Left lobe of liver (tissue), 2 donors: ENCODE measurements at places on chromosomes 12 and 14. TPM values are rescaled to one million over a fixed set of nuclear protein-coding genes. Genes with fewer than 3 reads are reported as not detected.
A peak's percentile ranks its signal among the peaks of the same experiment; 100 is the strongest.

GRCh38 chr12:22059976-22060647 lies 14.1 kb downstream of the CMAS start:
- DNase-seq: no peak

- no peak for DNase-seq
Measured at GRCh38 chr12:67716817-67717216, 68.3 kb downstream of the DYRK2 start.

GRCh38 chr12:79776111-79776510 lies 85.3 kb upstream of the PAWR start:
- DNase-seq: no peak

DNA sequence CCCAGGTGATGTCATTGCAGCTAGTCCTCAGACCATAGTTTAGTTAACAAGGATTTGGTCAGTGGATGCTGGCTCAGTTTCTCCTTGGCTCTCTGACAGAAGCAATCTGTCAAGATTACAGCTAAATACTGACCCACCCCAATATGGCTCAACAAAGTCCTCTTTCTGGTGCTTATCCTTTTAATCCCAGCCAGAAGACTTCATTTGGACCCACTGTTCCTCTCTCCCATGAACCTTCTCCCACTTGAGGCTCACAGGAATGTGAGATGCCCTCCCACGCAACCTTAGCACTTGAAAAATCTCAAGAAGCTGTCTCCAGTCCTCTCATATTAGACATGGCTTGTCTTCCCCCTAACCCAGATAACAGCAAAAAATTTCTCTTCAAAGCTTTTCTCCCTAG lies 47.7 kb downstream of the C12orf50 start:
- DNase-seq: no peak

DNA sequence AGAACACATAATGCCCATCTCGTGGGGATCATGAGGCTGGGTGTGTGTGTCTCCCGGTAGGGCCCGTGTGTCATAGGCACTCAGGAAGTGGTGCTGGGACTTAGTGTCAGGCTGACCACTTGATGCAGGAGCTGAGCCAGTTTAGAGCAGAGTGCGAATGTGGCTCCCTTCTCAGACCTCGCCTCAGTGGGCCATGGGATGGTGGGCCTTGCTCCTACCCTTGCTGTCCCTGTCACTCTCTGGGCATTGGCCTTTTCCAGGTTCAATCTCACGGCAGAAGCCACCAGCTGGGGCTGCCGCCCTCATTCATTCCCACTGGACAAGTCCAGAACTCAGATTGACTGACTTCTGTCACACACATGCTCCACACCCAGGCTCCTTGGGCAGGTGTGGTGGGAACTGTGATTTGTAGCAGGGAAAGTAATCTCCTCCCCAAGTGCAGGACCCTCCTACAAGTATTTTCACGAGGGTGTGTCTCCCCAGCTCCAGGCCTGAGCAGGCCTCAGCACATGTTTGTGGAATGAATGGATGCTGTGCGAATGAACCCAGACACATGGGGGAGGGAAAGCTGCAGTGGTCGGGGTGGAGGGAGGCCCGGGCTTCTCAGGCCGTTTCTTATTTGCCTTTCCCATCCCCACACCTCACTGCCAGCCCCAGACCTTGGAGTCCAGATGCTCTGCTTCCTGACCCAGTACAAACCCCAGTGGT lies 54.9 kb downstream of the BEGAIN start:
- no peak for DNase-seq

DNA sequence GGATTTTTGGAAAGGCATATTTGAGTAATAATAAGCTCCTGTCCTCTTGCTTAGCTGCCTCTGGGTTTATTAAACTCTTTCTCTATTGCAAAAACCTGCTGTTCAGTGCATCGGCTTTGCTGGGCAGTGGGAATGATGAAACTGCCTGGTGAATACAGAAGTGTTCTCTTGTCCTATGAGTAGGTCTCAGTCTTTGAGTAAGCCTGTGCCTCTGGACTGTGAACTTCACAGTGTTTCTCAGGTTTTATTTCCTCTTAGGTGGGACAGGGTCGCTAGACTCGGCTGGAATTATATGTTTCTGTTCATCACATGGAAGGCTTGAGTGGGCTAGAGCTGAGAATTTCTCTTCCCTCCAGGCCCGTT lies 46.4 kb downstream of the CRADD start:
- no peak for DNase-seq

DNA sequence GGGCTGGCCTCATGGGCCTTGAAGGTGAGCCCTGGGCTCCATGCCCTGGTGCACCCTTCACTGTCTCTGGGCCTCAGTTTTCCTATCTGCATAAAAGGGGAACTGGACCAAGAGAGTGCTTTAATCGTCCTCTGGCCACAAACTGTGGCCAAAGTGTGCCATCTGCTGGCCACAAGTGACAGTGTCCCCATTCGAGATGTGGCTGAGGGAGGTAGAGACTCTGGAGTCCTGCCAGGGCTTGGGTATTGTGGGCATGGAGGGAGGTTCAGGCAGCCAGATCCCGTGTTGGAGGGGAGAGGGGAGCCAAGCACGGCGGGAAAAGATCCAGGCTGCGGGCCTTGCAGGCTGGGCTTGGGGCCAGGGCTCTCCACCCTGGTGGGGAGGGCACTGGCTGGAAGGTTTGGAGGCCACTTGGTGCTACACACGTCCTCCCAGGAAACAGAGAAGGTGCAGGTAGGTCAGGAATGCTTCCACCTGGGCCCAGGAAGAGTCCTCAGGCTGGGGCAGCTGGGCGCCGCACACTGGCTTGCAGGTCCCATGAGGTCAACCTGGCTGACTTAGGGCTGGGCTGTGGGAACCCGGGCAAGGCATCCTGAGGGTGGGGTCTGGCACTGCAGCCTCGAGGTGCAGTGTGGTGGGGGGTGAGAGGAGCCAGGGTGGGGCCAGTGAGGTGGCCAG lies 7.3 kb upstream of the KIF26A start:
- peak; percentile 72 for DNase-seq

DNA sequence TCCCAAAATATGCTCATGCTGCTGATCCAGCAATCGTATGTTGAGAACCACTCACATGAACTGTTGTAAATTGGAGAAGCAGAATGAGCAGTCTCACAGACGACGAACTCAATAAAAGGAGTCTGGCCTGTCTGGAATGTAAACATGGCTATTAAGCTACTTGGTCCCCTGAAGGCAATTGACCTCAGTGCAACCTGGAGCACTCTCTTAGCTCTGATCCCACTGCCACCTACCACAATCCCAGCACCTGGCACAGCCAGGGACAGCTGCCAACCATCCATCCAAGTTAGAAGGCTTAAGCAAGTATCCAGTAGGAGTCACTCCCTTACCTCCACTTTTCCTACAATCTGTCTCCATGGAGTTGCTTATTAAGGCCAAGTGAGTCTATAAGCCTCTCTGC lies 406.9 kb upstream of the CLEC14A start:
- DNase-seq: no peak

GRCh38 chr14:56782711-56783110 lies 27.6 kb downstream of the OTX2 start:
- DNase-seq: no peak

- no peak for DNase-seq
Measured at GRCh38 chr12:2177003-2177402, 124.2 kb downstream of the CACNA1C start.

- DNase-seq: no peak
Measured at GRCh38 chr14:41167040-41167439, 439.6 kb upstream of the LRFN5 start.

- no peak for DNase-seq
Measured at GRCh38 chr14:95151561-95151960, 5.8 kb downstream of the DICER1 start.

GRCh38 chr14:64467101-64467500 lies 1.8 kb downstream of the AKAP5 start:
- DNase-seq: no peak

GRCh38 chr12:10672231-10672868 lies 1.5 kb downstream of the STYK1 start:
- DNase-seq: no peak

DNA sequence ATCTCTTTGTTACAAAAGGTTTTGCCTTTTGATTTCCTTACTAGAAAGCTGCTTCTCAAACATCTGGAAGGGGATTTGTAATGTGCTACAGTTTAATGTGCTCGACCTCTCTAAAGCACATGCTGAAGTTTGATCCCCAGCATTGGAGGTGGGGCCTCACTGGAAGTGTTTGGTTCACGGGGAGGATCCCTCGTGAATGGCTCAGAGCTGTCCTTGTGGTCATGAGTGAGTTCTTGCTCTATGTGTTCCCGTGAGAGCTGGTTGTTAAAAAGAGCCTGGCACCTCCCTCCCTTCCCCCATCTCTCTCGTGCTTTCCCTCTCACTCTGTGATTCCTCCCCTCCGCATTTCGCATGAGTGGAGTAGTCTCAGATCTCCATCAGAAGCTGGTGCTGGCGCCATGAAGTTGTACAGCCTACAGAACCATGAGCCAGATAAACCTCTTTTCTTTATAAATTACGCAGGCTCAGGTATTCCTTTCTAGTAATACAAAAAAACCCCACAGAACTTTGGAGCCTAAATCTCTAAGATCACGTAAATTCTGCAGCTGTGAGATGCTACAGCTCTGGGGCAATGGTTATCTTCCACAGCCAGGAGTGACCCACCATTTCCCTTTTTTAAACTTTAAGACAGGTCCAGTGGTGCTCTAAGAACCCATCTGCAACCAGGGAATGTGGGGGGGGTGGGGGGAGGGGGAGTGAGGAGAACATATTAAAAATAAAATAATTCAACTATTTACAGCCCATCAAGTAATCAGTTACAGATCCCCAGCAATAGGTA lies 214.4 kb downstream of the FOXN3 start:
- no peak for DNase-seq

GRCh38 chr12:75378354-75378753 lies 12.5 kb upstream of the GLIPR1L2 start:
- DNase-seq: no peak

- DNase-seq: no peak
Measured at GRCh38 chr14:83300476-83301064, 1766.9 kb upstream of the SEL1L start.

DNA sequence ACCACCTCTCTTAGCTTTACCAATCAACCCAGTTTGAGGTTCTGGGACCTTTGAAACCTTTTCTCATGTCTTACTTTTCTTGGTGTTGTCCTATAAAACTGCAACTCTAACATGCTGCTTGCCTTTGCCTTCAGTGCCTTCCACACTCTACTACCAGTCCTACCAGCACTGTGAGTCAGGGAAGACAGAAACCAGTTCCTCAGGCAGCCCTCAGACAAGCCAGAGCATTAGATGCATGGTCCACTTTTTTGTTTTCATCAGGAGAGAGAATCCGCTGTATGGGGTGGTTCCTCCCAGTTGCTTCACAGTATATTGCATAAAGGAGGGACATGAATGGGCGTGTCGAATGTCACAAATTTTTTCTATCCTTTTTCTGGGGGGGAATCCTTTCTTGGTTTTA lies 17.3 kb upstream of the KLRB1 start:
- no peak for DNase-seq

GRCh38 chr12:131229426-131230339 lies 276.0 kb downstream of the ADGRD1 start:
- DNase-seq: no peak

DNA sequence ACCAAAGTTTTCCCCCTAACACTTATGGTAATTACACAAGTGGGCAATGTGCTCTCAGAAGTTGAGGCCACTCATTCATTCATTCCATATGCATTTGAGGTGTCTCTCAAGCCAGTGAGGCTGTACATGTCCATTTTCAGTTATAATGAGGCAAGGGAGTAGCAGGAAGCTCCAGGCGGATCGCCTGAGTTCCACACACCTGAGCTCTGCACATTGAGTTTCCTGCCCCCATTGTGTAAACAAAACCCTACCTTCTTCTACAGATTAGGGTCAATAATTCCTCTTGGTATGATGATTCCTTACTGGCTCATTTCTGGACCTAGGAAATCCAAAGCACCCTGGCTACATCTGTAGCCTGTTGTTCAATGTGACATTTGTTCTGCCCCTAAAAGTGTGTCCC lies 555.3 kb downstream of the MED13L start:
- DNase-seq: no peak

GRCh38 chr14:99803803-99804202 lies 10.6 kb downstream of the EML1 start:
- DNase-seq: no peak

- DNase-seq: no peak
Measured at GRCh38 chr14:61749867-61750266, 12.4 kb upstream of the SNAPC1 start.

DNA sequence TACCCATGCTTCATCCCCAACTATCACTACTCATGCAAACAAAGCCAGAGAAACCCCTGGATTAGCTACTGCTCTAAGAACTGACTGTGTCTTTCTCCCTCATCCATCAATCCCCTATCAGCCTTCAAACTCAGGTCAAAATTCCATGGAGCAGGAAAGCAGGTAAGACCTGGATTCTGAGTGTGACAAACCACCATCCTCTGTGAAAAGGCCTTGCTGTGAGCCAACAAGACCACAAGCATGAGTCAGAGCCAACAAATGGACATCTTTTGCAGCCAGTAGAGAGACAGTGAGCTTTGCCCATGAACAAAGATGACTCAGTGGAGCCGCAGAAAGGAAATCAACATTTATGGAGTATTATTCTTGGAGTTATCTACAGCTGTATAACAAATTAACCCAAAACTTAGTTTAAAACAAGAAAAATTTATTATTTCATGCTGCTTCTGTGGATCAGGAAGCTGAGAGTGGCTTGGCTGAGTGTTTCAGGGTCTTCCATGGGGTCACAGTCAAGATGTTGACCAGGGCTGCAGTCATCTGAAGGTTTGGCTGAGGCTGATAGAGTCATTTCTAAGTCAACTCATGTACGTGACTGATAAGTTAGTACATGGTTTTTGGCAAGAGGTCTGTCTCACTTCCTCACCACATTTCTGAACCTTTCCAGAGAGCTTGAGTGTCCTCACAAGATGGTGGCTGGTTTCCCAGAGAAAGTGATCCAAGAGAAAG lies 61.1 kb downstream of the PITPNM2 start:
- DNase-seq: no peak

- DNase-seq: no peak
Measured at GRCh38 chr14:69214393-69214792, 23.1 kb downstream of the EXD2 start.

- DNase-seq: peak; percentile 58
Measured at GRCh38 chr14:33848706-33849454, 102.0 kb downstream of the EGLN3 start.

GRCh38 chr12:131375261-131375971 lies 335.5 kb upstream of the SFSWAP start:
- DNase-seq: no peak

GRCh38 chr12:131950182-131950913 lies 606 bp downstream of the EP400 start:
- DNase-seq: no peak

- no peak for DNase-seq
Measured at GRCh38 chr12:78914859-78915331, 50.3 kb downstream of the SYT1 start.

Gene EXOC3L4
- total RNA-seq: 81.5 TPM

Gene C12orf42
- total RNA-seq: not detected

Gene DRAM1
- 2.5 TPM for total RNA-seq

Gene IFNG-AS1
- total RNA-seq: not detected

Gene TEP1
- total RNA-seq: 14.9 TPM

Gene CDCA3
- 0.58 TPM for total RNA-seq

Gene DLGAP5
- total RNA-seq: 0.33 TPM

Gene BIN2
- 2.7 TPM for total RNA-seq

Gene CDK4
- total RNA-seq: 30.8 TPM

Gene RNF34
- 9.9 TPM for total RNA-seq

Gene CISTR
- total RNA-seq: not detected

Gene MYF6
- total RNA-seq: not detected

Gene MORN3
- not detected for total RNA-seq

Gene PMCH
- not detected for total RNA-seq

Gene GALNT6
- 1.7 TPM for total RNA-seq
